ENCODE measurements at places on chromosomes 1 and 21. TPM values are rescaled to one million over a fixed set of nuclear protein-coding genes. Genes with fewer than 3 reads are reported as not detected.

GRCh38 chr1:47432071-47433036, 5.5 kb upstream of the FOXD2 start:
- H3K4me1 ChIP-seq: no peaks in the 10 kb centered on the region
- peak; percentile 91 for DNase-seq
- H3K27me3 ChIP-seq: peaks cover 54% of the 10 kb centered on the region
- no peaks in the 10 kb centered on the region for H3K36me3 ChIP-seq

- no peak for DNase-seq
- no peak overlapping the region for H3K27ac ChIP-seq
- no peaks in the 10 kb centered on the region for H3K27me3 ChIP-seq
- no peaks in the 10 kb centered on the region for H3K36me3 ChIP-seq
- no peaks in the 10 kb centered on the region for H3K4me1 ChIP-seq
Measured at GRCh38 chr1:71948561-71948960, 333.8 kb downstream of the NEGR1 start.

DNA sequence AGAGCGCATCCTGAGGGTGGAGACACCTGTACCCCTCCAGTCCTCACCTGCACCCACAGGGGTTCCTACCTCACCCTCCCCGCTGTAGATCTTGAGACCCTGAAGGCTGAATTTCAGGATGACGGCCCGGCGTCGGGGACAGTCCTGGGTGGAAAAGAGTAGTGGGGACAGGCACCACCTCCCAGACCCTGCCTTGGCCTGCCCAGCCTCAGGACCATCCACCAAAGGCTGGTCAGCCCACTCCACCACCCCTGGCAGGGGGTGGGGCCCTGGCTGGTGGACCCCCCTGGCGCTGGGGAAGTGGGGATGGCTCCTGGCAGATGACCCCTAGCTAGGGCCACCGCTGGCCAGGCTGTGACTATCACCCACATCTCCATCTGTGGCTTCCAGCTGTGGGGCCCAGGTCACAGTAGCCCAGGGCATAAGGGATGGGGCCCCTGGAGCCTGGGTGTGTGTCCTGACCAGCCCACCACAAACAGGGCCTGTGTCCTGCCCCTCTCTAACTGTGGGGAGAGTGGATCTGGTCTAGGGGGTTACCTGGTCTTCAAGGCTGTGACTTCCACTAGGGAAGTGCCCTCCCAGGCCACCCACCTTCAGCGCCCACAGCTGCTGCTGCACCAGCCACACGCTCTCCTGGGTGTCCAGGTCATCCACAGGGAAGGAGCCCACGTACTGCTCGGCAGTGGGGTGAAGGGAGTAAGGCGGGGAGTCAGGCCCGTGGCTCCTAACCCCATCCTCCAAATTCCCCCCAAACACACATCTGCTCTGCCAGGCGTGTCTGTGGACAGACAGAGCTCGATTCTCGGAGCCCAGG, 5.4 kb downstream of the SH2D5 start:
- no peaks in the 10 kb centered on the region for H3K4me1 ChIP-seq
- no peaks in the 10 kb centered on the region for H3K36me3 ChIP-seq
- no peaks in the 10 kb centered on the region for H3K27me3 ChIP-seq
- H3K27ac ChIP-seq: no peak overlapping the region

DNA sequence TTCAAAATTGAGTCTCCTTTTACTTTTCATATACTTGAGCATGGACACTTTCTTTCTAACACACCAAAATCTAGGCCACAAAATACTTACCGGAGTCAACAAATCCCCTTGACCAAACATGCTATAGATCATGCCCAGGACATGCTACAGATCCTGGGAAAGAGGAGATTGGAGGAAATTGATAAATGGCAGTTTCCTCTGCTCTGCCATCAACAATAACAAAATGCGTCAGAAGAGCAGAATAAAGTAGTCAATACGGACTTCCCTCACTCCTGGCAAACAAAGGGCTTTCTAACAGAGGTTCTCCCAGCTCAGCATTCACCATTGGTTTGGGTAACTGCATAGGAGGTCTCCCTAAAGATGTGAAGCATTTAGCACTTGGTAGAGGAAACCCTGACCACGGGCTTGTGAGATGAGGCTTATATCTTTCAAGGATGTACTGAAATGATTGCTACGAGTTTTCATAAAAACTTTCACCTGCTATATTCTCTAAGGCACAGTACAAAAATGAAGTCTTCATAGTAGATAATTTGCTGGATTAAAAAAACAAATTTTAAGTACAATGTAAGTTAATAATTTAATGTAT, 283.8 kb upstream of the RUNX1 start:
- DNase-seq: no peak
- no peaks in the 10 kb centered on the region for H3K27me3 ChIP-seq

GRCh38 chr1:54859700-54860391, 27.1 kb downstream of the DHCR24 start:
- H3K27me3 ChIP-seq: no peaks in the 10 kb centered on the region
- H3K4me3 ChIP-seq: no peak overlapping the region
- peaks cover 23% of the 10 kb centered on the region for H3K36me3 ChIP-seq
- H3K4me1 ChIP-seq: peaks cover 3% of the 10 kb centered on the region
- DNase-seq: no peak

DNA sequence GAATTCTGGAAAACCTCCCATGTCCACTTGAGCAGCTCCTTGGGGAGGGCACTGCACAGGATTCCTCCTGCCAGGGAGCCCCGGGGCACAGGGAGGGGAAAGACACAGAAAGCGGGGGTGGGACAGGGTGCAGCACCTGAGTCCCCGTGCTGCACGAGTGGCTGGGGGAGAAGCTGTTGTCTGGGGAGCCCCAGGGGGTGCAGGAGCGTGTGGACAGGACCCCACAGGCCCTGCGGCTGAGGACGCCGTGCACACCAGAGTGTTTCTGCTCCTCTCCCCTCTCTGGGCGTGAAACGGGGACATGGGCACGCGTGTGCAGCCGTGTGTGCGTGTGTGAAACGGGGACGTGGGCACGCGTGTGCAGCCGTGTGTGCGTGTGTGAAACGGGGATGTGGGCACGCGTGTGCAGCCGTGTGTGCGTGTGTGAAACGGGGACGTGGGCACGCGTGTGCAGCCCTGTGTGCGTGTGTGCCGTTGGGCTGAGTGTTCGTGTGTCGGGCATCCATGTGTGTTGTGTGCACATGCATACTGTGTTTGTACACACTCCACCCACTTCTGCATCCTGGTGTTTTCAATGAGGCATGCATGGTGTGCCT, 21.9 kb downstream of the FAAP20 start:
- H3K27ac ChIP-seq: no peak overlapping the region
- H3K36me3 ChIP-seq: no peaks in the 10 kb centered on the region
- H3K27me3 ChIP-seq: no peaks in the 10 kb centered on the region
- H3K4me3 ChIP-seq: no peak overlapping the region
- DNase-seq: no peak
- no peaks in the 10 kb centered on the region for H3K4me1 ChIP-seq

DNA sequence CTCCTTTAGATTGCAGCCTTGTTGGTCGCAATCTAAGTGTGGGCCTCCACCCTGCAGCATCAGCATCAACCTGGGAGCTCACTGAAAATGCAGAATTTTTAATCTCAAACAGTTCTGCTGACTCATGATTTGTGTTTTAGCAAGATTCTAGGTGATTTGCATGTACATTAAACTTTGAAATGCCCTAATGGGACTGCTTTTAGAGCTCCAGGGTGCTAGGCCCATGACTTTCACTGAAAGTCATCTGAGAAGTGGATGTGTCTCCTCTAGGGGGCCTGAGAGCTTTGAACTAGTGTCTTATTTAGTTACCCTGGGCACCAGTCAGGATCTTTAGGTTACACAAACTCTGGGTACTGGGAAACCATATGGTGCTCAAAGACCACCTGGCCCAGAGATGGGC, 9.0 kb downstream of the TRIM67 start:
- DNase-seq: no peak
- peaks cover 5% of the 10 kb centered on the region for H3K27me3 ChIP-seq
- H3K4me3 ChIP-seq: no peak overlapping the region
- no peaks in the 10 kb centered on the region for H3K4me1 ChIP-seq

DNA sequence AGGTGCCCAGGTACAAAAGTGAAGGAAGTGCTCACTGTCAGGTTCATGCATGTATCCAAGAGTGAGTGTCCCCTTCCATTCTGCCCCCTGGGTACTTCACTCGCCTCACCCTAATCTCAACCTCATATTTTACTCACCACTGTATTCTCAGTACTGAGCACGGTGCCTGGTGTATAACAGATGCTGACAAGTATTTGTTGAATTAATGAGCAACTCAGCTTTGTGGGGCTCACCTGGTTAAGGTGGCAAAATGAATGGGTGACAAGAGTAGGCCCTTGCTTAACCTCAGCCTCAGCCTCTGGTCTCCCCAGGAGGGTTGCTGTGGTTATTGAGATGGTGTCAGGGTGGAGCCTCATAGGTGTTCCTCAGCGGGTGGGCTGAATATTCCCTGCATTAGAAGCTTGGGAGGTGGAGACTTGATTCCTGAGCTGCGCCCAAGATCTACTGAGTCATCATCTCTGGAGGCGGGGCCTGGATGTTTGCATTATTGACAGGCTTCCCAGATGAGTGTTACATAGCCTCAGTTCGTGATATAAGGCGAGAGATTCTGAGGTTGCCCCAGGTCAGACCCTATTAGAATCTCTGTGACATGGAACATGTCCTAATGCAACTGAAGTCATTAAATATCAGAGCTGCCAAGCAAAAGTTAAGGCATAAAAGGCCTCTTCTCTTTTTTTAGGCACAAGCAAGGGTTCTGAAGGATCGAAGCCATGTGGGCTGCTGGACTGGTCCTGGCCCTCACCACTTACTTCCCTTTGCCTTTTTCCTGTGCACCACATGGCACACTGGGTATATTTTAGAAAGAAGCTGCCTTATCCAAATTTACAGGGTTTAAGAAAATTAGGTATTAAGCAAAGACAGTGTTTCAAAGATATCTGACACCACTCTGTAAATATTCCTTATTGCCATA, 39.2 kb downstream of the SYT6 start:
- H3K4me3 ChIP-seq: no peak overlapping the region
- peaks cover 11% of the 10 kb centered on the region for H3K4me1 ChIP-seq
- DNase-seq: no peak
- H3K27me3 ChIP-seq: no peaks in the 10 kb centered on the region

GRCh38 chr1:244599937-244600350, 53.0 kb upstream of the DESI2 start:
- DNase-seq: no peak
- no peaks in the 10 kb centered on the region for H3K4me1 ChIP-seq
- no peaks in the 10 kb centered on the region for H3K36me3 ChIP-seq
- no peaks in the 10 kb centered on the region for H3K27me3 ChIP-seq

NPHS2 gene
- total RNA-seq: not detected

GPR61 gene
- not detected for total RNA-seq

PTPRC gene
- 82.9 TPM for total RNA-seq

RIPK4 gene
- 12.9 TPM for total RNA-seq

CRYBG2 gene
- total RNA-seq: 0.37 TPM
